Thoracic aorta endothelial cell (primary cell): ENCODE measurements at places on chromosomes 5 and 9. TPM values are rescaled to one million over a fixed set of nuclear protein-coding genes. Genes with fewer than 3 reads are reported as not detected.

FGFR4 gene
- 1.9 and 4.2 TPM in 2 replicates for total RNA-seq

HACD4 gene
- total RNA-seq = 1.1 and 2.2 TPM in 2 replicates

GRIN1 gene
- under 0.01 and 0.14 TPM in 2 replicates for total RNA-seq

ZNF354C gene
- 8.4 and 9.8 TPM in 2 replicates for total RNA-seq

C9orf50 gene
- not detected in 2 replicates for total RNA-seq

DRD1 gene
- total RNA-seq = not detected in 2 replicates

FLT4 gene
- total RNA-seq = 1.3 and 1.9 TPM in 2 replicates

ZNF782 gene
- total RNA-seq = 6.2 and 7.3 TPM in 2 replicates

NR4A3 gene
- under 0.01 and 0.07 TPM in 2 replicates for total RNA-seq

ZFAND5 gene
- 146 and 190 TPM in 2 replicates for total RNA-seq

MSX2 gene
- total RNA-seq = 0.13 and 0.79 TPM in 2 replicates

RACK1 gene
- total RNA-seq = 3,694 and 3,876 TPM in 2 replicates

RETREG1 gene
- 0.27 and 0.65 TPM in 2 replicates for total RNA-seq

QRFP gene
- not detected in 2 replicates for total RNA-seq

KLHL9 gene
- total RNA-seq = 46.5 and 57.7 TPM in 2 replicates

OGN gene
- total RNA-seq = under 0.01 and 0.07 TPM in 2 replicates

RASGEF1C gene
- total RNA-seq = not detected in 2 replicates

PDZD2 gene
- total RNA-seq = 1.7 and 4.0 TPM in 2 replicates

TMEM252 gene
- not detected in 2 replicates for total RNA-seq

PCDHGA12 gene
- total RNA-seq = 10.8 and 12.6 TPM in 2 replicates

C1QTNF3 gene
- total RNA-seq = 0.57 and 0.80 TPM in 2 replicates

CARTPT gene
- not detected in 2 replicates for total RNA-seq

FCN2 gene
- total RNA-seq = not detected in 2 replicates

CCL27 gene
- not detected in 2 replicates for total RNA-seq

PCDHA9 gene
- total RNA-seq = under 0.01 and 0.07 TPM in 2 replicates

SLC46A2 gene
- not detected in 2 replicates for total RNA-seq

PIP5K1B gene
- not detected in 2 replicates for total RNA-seq

ADAMTS12 gene
- total RNA-seq = under 0.01 and 0.27 TPM in 2 replicates

CAPSL gene
- not detected in 2 replicates for total RNA-seq

GPR21 gene
- 1.2 and 1.8 TPM in 2 replicates for total RNA-seq

FAT2 gene
- total RNA-seq = under 0.01 TPM in 1 of 2 replicates, not detected in the other

PCDHGB2 gene
- 1.3 and 2.0 TPM in 2 replicates for total RNA-seq

PRELID2 gene
- 27.1 and 29.3 TPM in 2 replicates for total RNA-seq

SPINK5 gene
- 0.13 and 0.29 TPM in 2 replicates for total RNA-seq

HAVCR1 gene
- total RNA-seq = not detected in 2 replicates

NKD2 gene
- total RNA-seq = not detected in 2 replicates

PCDHA4 gene
- total RNA-seq = 0.22 and 0.27 TPM in 2 replicates

FABP6 gene
- not detected in 2 replicates for total RNA-seq

HMMR gene
- 53.1 and 75.2 TPM in 2 replicates for total RNA-seq

TMC1 gene
- 2.2 and 3.2 TPM in 2 replicates for total RNA-seq

PHF24 gene
- total RNA-seq = not detected in 2 replicates

STPG3 gene
- not detected in 2 replicates for total RNA-seq
